ENCODE measurements at places on chromosomes 2 and 18.

GRCh38 chr2:221448844-221449390, 123.2 kb downstream of the EPHA4 start:
- DNase-seq = no peak

- DNase-seq = no peak
Observed at GRCh38 chr2:42624047-42624446, 55.6 kb downstream of the MTA3 start.

GRCh38 chr2:171846894-171847293, 47.1 kb downstream of the SLC25A12 start:
- DNase-seq = no peak

- DNase-seq = no peak
Observed at GRCh38 chr2:172074254-172074653, 11.1 kb upstream of the DLX1 start.

DNA sequence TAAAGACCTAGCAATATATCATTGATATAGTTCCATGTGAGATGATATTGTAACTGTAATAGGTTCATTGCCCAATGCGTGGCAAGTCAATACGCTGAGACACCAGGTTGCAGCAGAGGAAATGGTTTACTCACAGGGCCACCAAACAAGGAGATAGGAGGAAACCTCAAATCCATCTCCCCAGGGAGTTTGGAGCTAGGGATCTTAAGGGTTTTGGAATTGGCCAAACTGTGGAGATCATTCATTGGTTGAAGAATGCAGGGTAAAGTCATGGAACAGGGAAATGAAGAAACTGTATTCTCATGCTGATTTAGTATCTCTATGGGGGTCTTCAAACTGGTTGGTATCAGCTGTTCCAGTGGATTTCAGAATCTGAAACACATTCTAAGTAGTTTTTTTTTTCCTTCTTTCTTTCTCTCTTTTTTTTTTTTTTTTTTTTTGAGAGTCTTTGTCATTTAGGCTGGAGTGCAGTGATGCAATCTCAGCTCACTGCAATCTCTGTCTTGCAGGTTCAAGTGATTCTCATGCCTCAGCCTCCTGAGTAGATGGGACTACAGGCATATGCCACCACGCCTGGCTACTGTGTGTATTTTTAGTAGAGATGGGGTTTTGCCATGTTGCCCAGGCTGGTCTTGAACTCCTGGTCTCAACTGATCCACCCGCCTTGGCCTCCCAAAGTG, 30.7 kb upstream of the PPM1B start:
- DNase-seq = no peak

- DNase-seq = no peak
Observed at GRCh38 chr2:239326831-239327535, 73.8 kb downstream of the HDAC4 start.

DNA sequence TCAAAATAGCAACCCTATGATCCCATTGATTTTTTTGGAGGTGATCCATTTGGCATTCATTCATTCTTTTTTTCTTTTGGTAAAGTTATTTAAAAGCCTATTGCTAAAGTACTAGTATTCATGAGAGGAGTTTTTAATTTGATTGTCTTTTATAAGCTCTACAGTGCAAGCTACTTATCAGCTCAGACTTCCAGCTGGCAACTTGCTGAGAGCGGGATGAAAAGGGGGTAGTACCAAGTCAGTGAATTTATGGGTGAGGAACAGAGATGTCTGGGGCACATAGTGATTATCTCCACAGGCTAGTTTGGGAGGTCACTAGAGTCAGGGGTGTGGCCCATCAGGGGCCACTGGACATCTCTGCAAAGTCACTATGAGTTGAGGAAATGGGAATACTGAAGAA, 202.4 kb downstream of the PIK3C3 start:
- DNase-seq = no peak

DNA sequence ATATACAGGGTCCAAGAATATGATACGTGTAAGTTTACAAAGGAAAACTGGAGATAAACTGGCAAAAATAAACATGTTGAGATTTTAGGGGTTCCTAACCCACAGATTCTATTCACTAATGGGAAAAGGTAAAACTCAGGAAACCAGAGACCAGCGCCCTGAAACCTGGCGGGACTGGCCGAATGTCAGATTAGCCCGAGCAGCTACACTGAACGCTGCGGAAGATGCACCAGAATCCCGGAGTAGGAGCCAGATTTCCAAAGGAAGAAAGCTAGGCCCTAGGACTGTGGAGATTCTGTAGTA, 679 bp upstream of the WDR75 start:
- DNase-seq = no peak

DNA sequence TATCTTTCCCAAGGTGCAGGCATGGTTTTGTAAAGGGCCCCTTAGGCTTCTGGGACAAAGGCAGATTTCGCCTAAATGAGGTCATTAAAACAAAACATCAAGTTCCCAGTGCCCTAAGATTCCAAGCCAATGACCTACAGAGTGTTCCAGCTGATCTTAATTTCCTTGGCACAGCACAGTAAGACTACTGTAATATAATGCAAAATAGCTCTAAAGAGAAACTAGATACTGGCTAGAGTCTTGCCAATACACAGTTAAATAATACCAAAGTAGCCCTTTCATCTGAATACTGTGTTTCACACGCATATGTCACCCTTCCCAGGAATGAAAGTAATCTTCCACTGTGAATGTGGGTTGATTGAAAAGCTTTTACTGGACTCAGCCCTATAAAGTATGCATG, 14.7 kb downstream of the GRB14 start:
- no peak for DNase-seq

GRCh38 chr2:75498907-75499306, 61.8 kb downstream of the EVA1A start:
- no peak for DNase-seq

DNA sequence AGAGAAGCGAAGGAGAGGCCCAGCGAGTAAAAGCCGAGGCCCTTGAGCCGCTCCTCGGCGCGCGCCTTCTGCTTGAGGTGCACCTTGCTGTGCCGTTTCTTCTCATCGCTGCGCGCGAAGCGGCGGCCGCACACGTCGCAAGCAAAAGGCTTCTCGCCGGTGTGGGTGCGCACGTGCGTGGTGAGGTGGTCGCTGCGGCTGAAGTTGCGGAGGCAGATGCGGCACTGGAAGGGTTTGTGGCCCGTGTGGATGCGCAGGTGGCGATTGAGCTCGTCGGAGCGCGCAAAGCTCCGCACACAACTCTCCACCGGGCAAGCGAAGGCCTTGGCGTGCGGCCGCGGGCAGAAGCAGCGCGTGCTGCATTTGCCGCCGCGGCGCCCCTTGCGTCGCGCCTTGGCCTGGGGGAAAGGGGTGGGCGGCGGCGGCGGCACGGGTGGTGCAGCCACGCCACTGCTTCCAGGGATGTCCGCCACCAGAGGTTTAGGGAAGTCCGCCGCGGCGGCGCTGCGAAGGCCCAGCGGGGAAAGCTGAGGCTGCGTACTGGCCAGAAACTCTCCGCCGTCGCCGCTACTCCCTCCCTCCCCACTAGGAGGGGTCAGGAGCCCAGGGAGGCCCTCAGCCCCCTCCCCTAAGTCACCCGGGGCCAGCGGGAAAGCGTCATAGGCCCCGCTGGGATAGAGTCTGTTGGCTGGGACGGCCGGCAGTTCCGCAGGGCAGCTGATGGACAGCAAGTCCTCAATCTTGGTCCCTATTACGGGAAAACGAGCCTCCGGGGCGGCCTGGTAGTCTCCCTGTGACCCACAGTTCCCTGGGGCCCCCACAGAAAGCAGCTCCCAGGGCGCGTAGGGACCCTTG, 1.7 kb downstream of the EGR4 start:
- DNase-seq = peak; percentile 80

GRCh38 chr2:233816771-233817170, 37.6 kb downstream of the HJURP start:
- DNase-seq = no peak

GRCh38 chr2:108220942-108221541, 18.7 kb upstream of the SULT1C3 start:
- DNase-seq = no peak

GRCh38 chr2:236584521-236585384, 15.1 kb downstream of the ACKR3 start:
- DNase-seq = no peak

- peak; percentile 81 for DNase-seq
Observed at GRCh38 chr18:70931942-70932814, 643.3 kb downstream of the SOCS6 start.

- no peak for DNase-seq
Observed at GRCh38 chr2:241862775-241863535, 4.3 kb upstream of the PDCD1 start.

GRCh38 chr18:52000435-52000834, 339.6 kb upstream of the DCC start:
- no peak for DNase-seq

DNA sequence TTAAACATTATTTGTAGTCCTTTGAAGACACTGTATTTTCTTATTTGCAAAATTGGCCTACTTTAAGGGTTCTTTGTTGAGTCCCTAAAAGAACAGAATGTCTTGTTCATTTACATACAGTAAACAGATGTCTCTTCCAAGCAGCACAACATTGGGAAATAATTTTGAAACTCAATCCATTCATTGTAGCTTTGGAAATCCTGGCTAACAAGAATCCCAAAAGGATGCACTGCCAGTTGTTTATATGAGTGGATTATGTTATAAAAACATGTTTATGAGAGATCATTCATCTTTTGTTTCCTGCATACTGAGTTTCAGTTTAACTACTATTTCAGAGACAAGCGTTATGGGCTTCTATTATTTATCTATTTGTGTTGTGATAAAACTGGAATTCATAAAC, 499.3 kb downstream of the PID1 start:
- DNase-seq = no peak

DNA sequence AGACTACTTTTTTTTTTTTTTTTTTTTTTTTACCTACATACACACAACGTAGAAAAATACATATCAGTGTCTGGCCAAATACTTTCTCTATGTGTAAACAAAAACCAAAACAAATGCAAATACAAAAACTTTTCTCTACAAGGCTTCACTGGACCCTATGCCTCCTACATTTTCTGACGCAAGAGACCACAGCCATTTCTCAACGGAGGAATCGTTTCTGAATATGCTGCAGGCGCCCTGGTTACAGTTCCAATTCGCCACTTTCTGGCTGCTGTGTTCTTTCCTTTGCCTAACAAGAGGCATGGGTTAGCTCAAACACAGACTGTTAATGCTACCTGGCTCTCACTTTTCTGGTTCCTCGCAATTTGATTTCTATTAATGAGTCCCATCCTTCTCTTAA, 96.4 kb downstream of the EPB41L3 start:
- DNase-seq = no peak

GRCh38 chr2:152458441-152458940, 123.5 kb downstream of the FMNL2 start:
- DNase-seq = no peak

DNA sequence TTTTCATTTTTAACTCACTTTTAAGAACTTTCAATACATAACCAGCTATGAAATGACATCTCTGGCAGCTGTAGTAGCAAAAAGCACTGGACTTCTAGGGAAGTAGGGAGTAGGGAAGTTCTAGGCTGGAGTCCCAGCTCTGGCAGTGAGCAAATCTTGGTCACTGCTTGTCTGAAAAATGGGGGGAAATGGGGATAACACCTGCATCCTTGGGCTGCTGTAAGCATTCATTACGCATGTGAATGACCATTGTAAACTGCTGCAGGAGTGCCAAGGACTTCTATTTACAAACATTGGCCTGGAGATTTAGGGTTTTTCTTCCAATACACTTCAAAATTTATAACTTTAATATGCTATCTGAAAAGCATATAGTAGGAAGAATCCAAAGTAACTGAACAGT, 972 bp upstream of the MPP4 start:
- no peak for DNase-seq

DNA sequence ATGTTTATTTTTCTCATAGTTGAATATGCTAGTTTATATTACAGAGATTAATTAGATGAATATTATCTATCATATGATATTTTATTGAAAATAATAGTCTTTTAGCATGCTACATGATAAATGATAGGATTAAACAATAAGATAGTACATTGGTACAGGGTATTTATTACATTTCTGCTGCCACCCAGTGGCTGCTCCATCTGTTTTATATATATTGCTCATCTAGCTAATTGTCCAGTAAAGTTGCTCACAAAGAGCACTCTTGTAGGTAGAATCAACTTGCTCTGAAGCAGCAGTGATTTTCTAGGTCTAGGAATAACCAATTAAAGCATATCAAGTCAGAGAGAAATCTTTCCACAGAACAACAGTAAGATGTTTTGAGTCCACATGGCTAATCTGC, 183.3 kb downstream of the ASXL3 start:
- peak; percentile 70 for DNase-seq

DNA sequence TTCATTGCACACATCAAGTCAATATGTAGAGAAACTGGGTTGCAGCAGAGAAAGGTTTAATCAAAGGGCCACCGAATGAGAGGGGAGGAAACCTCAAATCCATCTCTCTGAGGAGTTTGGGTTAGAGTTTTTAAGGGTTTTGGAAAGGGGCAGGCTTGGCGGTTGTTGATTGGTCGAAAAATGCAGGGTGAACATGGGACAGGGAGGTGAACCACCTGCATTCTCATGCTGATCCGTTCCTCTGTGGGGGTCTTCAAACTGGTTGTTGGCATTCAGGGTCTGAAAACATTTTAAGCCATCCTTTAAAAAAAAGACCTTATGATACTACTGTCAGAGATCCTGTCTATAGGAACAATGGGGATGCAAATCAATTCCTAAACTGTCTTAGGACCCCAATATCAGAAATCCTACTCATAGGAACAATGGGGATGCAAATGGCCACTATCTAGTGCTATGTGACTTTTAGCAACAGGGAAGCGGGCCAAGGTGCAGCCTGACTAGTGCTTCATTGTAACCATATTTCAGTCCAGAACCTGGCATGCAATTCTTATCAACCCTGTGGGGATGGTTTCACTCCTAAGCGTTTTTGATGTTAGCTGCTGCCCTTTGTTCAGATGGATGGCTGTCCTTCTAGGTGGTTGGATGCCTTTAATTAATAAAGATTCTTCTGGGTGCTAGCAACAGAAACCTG, 120.1 kb upstream of the MGAT5 start:
- no peak for DNase-seq

DNA sequence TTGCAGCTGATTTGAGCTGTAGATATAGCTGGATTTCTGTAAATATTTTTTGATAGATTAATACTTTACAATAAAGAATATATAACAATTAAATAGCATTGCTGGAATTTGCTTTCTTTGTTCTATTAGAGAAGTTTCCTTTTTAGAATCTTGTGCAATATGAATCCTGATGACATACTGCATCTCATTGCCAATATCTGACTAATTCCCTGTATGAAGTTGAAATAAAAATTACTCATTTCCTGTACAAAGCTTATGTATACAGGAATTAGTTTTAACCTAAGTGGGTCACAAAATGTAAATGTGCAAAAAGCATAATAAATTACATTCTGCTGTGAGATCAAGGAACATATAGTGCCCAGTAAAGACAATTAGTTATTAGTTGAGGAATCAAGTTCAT, 72.8 kb upstream of the TMEFF2 start:
- no peak for DNase-seq

DNA sequence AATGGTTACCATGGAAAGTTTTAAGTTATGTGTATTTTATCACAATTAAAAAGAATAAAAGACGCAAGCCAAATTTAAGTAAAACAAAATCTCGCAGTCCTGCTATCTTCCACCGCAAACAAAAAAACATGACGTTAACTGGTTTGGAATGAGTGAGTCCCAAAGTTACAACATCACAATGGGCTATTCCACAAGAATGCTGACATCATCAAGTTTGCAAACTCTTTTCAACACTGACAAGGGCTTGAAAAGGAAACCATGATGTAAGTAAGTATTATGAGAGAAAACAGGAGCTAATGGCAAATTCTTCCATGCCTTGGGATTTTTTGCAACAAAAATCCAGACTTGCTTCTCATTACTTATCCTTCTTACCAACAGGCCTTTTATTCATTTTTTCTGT, 31.1 kb downstream of the SIGLEC15 start:
- DNase-seq = no peak

- no peak for DNase-seq
Observed at GRCh38 chr18:46013484-46014189, 46.5 kb upstream of the EPG5 start.

- no peak for DNase-seq
Observed at GRCh38 chr2:240247868-240248720, 107.6 kb upstream of the OTOS start.
